ENCODE measurements at places on chromosomes 4 and X.

- DNase-seq = no peak
Measured at GRCh38 chrX:32370456-32371205, 840.7 kb downstream of the DMD start.

DNA sequence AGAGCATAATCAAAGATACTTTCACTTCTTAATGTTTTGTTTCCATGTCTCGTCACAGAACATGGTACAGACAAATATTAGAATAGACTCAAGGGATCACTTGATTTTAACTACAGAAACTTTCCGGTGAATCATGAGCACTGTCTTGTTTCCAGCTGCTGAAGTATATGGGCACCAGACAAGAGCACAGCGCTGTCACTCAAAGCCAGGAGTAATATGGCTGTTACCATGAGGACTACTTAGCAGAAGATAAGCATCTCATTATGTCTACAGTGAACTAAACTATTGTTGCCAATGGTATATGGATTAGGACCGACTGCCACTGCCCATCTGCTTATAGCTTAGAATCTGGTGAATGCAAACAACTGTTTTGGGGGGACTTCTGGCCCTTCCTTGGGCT lies 34.3 kb downstream of the MECP2 start:
- DNase-seq = no peak

DNA sequence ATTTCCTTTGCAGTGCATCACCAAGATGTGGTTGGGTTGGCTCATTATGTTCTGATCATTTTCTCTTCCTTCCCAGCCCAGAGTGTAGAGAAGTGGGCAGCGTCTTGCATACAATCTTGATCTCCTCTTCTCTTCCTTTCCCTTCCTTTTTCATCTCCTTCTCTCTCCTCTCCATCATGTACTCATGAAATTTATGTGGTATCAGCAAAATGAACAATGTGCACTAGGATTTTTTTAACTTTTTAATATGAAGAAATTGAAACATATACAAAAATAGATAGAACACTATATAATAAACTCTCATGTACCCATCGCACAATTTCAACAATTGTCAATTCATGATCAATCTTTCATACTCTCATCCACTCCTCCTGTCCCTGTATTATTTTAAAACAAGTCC lies 593.5 kb downstream of the BCOR start:
- DNase-seq = no peak

DNA sequence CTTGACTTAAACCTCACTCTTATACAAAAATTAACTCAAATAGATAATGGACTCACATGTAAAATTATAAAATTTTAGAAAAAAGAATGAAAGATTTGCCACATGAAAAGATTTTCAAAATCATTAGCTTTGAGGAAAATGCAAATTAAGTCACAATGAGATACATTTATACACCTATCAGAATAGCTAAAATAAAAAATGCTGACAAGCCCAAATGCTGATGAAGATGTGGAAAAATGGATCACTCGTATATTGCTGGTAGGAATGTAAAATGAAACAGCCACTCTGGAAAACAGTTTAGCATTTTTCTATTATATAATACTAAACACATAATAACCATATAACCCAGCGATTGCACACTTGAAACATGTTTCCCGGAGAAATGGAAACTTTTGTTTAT lies 316.2 kb downstream of the ANKRD50 start:
- no peak for DNase-seq

DNA sequence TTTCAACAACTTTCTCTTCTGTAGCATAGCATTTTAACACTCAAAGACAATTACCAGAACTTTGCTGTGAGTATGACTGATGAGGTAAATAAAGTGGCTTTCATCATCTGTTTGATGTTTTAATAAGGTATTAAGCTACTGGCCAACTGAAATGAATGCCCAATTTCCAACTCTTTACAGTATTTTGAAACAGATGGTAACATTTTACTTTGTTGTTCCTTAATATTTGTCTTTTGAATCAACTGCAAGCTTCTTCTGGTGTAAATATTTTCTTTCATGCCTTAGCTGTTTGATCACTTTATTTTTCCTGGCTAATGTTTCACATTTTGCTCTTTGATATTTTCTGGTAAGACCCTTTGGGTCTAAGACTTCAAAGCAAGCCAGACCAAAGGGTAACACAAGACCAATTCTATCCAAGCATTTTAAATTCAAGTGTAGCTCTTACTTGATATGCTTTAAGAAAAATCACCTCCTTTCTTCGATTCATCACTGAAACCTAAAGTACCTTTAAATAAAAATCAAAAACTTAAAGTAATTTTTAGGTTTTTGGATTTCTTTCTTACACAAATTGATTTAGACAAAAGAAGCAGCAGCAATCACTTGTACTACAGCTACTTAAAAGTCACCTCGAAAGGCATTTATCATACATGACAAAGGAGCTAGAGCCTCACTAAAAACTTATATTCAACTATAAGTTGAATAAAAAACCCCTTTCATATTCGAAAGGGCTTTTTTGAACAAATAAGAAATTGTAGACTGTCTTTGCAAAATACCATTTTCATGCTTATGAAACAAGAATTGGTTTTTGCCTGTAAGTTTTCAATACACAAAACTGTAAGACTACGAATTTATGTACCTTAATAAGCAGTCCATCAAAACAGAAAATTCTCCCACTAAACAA lies 57.6 kb downstream of the TBCK start:
- no peak for DNase-seq

- DNase-seq = no peak
Measured at GRCh38 chr4:32645653-32646052, 1925.5 kb downstream of the PCDH7 start.

DNA sequence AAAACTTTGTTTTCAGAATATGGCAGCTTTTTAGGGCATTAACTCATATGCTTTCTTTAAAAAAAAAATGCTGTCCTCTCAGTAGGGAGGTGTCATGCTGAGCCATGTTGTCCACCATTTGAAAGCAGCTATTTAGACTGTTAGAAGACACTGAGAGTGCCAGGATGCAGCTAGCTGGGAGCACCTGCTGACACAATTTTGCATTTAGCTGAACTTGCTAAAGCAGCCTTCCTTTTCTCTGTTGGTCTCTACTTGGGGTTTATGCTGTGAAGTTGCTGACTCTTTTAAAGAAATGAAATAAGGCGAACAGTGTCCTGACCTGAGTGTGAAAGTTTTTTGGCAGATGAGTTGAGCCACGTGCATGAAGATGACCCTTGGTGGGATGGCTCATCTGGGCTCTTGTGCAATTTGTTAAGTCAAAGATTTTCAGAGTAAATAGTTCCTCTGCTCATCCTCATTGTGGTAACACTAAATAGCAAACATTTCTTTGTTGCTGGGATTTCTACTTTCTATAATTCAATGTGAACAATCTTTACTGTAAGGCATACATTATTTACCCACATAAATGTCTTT lies 64.5 kb downstream of the CDS1 start:
- DNase-seq = no peak

DNA sequence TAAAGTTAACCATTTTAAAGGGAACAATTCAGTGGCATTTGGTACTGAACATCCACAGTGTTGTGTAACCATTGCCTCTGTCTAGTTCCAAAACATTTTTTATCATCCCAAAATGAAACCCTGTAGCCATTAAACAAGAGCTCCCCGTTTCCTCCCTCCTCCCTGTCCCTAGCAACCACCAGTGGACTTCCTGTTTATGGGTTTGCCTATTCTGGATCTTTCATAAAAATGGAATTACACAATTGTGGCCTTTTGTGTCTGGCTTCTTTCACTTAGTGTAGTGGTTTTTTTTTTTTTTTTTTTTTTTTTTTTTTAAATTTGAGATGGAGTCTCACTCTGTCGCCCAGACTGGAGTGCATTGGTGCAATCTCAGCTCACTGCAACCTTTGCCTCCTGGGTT lies 11.6 kb downstream of the RBMX2 start:
- DNase-seq = no peak

- DNase-seq = no peak
Measured at GRCh38 chrX:18877469-18877868, 106.4 kb downstream of the PHKA2 start.

DNA sequence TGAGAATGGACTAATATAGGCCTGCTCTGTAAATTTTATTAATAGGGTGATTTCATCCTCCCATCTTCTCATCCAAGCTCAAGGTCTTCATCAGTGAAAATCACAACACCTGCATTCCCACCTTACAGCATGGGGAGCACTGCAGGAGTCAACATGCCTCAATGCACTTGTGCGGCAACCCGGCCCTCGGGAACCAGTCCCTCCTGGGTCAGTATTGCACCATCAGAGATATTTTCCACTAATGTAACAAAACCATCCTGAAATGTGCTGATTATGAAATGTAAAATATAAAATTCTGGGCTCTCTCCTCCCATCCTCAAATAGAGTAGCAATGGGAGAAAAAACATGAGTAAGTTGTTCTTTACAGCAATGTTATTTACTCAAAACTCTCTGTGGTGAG lies 13.0 kb downstream of the USP46 start:
- DNase-seq = no peak

GRCh38 chr4:48332661-48333060 lies 8.7 kb upstream of the SLAIN2 start:
- no peak for DNase-seq

Data from GDM1 (cell line).